ENCODE measurements at places on chromosomes 13 and 19.

GRCh38 chr13:100291624-100292023, 202.7 kb downstream of the PCCA start:
- DNase-seq = no peak

GRCh38 chr13:80551650-80552497, 210.9 kb upstream of the SPRY2 start:
- DNase-seq = no peak

DNA sequence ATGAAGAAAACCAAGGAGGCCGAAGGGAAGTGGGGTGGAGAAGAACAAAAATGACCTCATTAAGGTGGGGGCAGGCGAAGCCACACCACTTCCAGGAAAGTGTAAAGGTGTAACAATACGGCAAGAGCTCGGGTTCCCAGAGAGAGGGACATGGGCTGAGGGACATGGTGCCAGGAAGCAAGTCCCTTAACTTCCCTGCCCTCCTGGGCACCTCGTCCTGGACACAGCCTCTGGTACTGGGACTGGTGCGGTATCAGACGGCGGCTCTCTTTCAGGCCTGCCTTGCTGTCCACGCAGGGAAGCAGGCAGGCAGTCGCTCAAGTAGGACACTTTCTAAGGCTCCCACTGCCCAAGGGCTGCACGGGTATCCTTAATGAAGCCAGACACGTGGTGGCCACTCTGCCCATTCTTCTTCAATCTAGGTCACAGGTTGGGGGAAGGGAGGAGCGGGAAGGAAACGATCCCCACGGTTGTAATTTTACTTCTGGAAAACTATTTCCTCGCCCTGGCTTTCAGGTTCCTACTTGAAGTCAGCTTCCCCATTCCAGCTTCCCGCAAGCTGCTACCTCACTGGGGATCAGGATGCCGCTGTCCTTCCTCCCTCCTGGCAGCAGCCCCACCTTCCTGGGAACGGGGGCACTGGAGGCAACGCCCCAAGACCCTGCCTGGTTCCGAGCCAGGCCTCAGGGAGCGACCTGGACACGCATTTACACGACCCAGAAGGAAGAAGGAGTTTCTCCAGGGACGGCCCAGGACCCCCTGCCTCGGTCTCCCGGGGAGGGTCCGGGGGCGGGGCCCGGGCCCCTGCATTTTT, 1.2 kb downstream of the AP3D1 start:
- peak; percentile 45 for DNase-seq

DNA sequence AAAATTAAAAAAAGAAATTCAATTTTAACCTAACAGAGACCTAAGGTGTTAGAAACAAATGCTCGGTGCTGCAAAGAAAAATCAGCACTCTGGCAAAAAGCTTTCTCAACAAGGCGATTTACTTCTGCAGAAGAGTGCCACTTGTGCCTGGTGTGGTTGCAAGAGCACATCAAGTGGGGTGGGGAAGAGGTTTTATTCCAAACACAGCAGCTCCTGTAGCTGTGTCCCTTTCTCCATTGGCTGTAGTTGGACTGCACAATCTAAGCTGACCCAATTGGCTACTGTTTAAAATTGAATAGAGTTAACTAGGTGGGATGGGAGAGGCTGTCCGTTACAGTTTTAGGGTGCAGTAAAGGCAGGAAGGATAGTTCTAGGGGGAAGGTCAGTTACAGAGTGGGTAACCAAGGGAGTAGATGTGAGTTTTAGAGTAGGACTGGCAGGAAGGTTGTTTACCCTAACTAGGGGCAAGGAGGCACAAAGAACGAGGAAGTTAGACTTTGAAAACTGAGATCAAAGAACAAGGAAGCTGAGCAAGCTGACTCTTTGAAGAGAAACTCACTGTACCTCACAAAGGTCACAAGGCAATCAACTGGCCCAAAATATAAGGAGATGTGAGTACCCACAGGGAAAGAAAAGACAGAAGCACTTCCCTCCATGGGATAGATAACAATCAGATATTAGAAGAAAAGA, 145.7 kb downstream of the LIG4 start:
- no peak for DNase-seq

- no peak for DNase-seq
Observed at GRCh38 chr13:30796631-30797601, 61.6 kb downstream of the ALOX5AP start.

DNA sequence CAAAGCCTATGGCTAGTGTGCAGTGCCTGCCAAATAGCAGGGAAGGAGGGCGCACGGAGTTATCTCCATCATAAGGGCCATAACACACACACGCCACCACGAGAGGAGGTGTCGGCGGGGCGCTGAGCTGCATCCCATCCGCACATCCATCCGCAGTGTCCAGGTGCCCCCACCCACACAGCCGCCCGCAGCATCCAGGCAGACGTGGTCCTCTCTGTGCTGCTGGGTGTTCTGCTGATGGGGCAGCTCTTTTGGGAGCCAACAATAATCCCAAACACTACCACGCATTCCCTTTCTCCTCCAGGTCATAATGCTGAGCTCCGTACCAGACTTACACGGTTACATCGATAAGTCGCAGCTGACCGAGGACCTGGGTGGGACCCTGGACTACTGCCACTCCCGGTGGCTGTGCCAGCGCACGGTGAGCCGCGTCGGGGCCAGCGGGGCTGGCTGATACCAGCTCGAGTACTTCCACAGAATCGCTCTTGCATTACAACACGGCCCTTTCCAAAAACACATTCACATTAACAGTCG, 41.5 kb upstream of the F7 start:
- DNase-seq = no peak

GRCh38 chr13:100399455-100399854, 189.1 kb downstream of the GGACT start:
- DNase-seq = no peak

GRCh38 chr19:39970425-39970674, 615 bp upstream of the PSMC4 start:
- DNase-seq = no peak

- no peak for DNase-seq
Observed at GRCh38 chr13:95246292-95247082, 54.8 kb downstream of the ABCC4 start.

DNA sequence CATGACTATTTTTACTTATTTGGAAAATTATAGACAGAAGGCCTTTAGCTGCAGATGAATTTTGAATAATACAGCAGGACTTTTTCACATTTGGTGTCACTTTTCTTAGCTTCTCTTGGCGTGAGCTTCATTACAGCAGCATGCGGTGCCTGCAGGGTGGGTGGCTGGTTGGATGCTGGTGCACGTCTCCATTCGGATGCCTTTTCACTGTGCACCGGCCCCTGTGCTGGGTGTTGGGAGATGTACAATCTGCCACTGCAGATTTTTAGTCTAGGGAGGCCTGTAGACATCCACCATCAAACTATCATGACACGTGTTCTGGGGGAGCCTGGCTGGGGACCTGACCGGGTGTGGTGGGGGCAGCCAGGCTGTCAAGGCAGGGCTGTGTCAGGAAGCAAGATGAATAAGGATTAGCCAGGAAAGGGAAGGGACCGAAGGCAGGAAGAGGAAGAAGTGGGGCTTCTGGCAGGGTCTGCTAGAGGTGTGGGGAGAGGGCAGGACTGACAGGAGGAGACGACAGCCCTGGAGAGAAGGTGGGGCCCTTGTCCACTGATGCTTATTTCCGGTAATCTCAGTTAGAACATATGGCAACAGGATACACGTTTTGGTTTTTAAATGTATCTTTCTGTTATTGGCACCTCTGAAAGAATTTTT, 88.8 kb downstream of the ARHGEF7 start:
- no peak for DNase-seq

DNA sequence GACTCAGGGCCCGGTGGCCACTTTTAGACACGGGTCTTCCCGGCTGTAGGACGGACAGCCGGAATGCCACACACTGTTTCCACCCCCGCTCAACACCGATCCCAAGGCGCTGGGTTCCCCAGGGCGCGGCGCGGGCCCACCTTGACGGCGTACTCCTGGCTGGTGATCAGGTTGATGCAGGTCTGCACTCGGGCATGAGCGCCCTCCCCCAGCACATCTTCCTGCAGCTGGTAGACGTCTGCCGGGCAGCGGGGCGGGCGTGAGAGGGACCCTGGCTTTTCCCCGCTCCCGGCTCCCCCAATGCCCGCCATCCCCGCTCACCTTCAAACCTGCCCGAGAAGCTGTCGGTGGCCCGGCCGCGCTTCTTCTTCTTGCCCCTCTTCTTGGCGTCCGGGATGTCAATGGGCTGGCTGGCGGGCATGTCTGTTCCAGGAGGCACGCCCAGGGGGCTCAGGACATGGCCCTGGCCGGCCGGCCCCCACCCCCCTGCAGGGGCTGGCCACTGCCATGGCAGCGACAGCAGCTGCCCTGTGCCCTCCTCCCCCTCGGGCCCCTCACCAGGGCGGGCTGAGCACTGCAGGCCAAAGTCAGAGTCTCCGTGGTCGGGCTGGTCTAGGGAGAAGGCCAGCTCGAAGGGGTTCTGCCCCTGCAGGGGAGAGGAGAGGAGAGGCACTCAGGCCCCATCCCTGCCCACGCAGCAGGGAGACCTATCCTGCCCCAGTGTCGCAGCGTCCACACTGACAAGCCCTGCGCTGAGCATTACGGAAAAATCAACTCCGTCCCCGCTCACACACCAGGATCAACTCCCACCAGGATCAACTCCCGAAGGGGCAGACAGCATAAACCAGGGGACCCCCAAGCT, 4.8 kb downstream of the MKNK2 start:
- no peak for DNase-seq

- DNase-seq = no peak
Observed at GRCh38 chr19:58001895-58002369, 688 bp downstream of the ZNF606 start.

Measured in left colon (tissue), 2 donors.